ENCODE measurements at places on chromosomes 5 and 9. TPM values are rescaled to one million over a fixed set of nuclear protein-coding genes. Genes with fewer than 3 reads are reported as not detected.

GGTA1 gene
- total RNA-seq: not detected

ZNF879 gene
- total RNA-seq: 2.8 TPM

AQP3 gene
- 18.3 TPM for total RNA-seq

MUSK gene
- not detected for total RNA-seq

SLC6A18 gene
- total RNA-seq: not detected

TIFAB gene
- total RNA-seq: not detected

CNOT6 gene
- total RNA-seq: 15.7 TPM

SEMA5A gene
- total RNA-seq: 0.72 TPM

ANKRD34B gene
- 0.96 TPM for total RNA-seq

PCDHGA8 gene
- total RNA-seq: 0.21 TPM

ANKRD18A gene
- 0.48 TPM for total RNA-seq

NIPAL4 gene
- 6.0 TPM for total RNA-seq

FIBCD1 gene
- total RNA-seq: not detected

PANK3 gene
- total RNA-seq: 84.3 TPM

STPG3 gene
- not detected for total RNA-seq

PHF24 gene
- total RNA-seq: 0.48 TPM

FBP1 gene
- total RNA-seq: not detected

LHX2 gene
- total RNA-seq: not detected

PCDHB10 gene
- total RNA-seq: under 0.01 TPM

CSF2 gene
- total RNA-seq: not detected

ALDH1B1 gene
- 14.7 TPM for total RNA-seq

TLN1 gene
- 92.3 TPM for total RNA-seq

RLN1 gene
- not detected for total RNA-seq

CKMT2 gene
- not detected for total RNA-seq

IL7R gene
- total RNA-seq: 1.4 TPM

VCAN gene
- total RNA-seq: 145 TPM

PCDHB6 gene
- total RNA-seq: not detected

CCDC183 gene
- not detected for total RNA-seq

PCDHGB6 gene
- 0.48 TPM for total RNA-seq

SUSD3 gene
- 1.7 TPM for total RNA-seq

GPR150 gene
- total RNA-seq: 0.24 TPM

PDE6A gene
- total RNA-seq: under 0.01 TPM

LVRN gene
- not detected for total RNA-seq

LECT2 gene
- total RNA-seq: not detected

RBM22 gene
- 14.3 TPM for total RNA-seq

OR1L1 gene
- not detected for total RNA-seq

SPINK6 gene
- not detected for total RNA-seq

PKD2L2 gene
- total RNA-seq: under 0.01 TPM

ZER1 gene
- total RNA-seq: 15.8 TPM

TAF11L2 gene
- total RNA-seq: not detected

CBY3 gene
- total RNA-seq: not detected
